Activated CD4-positive, alpha-beta T cell treated with anti-CD3 and anti-CD28 coated beads, Interleukin-2, Interleukin-4, amounts not matched to agents 100 ng/mL and 50 ng/mL, durations not matched to agents 16 hours and 8 hours (primary cell): ENCODE measurements at places on chromosomes 16 and 17.

DNA sequence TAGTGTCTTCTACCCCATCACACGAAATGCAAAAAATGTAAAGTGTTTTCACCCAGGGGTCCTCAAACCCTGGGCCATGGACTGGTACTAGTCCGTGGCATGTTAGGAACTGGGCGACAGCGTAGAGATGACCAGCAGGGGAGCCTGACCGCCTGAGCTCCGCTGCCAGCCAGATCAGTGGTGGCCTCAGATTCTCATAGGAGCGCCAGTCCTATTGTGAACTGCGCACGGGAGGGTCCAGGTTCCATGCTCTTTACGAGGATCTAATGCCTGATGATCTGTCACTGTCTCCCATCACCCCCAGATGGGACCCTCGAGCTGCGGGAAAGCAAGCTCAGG, 4.5 kb downstream of the SCARF1 start:
- no peak for DNase-seq

GRCh38 chr17:62929320-62929719, 36.7 kb upstream of the TANC2 start:
- no peak for DNase-seq

- peak; percentile 92 for DNase-seq
These were observed 24.7 kb downstream of the IL21R start for GRCh38 chr16:27426423-27427408.

- DNase-seq, result no peak
These were observed 19.0 kb downstream of the ABCC12 start for GRCh38 chr16:48136547-48137360.

DNA sequence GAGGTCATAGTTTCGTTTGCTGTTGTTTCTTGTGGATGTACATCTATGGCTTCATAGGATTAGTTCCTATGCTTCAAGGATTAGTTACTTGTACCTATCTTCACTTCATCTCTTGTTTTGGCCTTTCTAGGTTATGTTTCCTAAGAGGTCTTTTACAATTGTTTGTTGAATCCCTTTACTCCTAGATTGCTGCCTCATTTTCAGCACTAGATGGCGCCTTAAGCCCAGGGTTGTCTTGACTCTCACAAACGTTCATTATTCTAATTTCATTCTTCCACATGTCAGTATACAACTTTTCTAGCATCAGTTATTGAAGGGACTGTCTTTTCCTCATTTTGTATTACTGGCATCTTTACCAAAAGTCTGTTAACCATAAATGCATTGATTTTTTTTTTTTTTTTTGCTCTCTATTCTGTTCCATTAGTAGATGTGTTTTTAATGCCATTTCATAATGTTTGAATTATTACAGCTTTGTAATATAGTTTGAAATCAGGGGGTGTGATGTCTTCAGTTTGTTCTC, 45.0 kb upstream of the NACA2 start:
- DNase-seq, result peak; percentile 70

GRCh38 chr17:28968231-28968913, 17.1 kb upstream of the PHF12 start:
- no peak for DNase-seq

GRCh38 chr17:55549140-55549539, 37.9 kb upstream of the SMIM36 start:
- DNase-seq, result peak; percentile 29

- DNase-seq, result no peak
These were observed 15.9 kb downstream of the CMTM3 start for GRCh38 chr16:66620429-66620795.

GRCh38 chr17:27593232-27593856, 37.6 kb upstream of the LGALS9 start:
- no peak for DNase-seq

- no peak for DNase-seq
These were observed 87.9 kb downstream of the MSI2 start for GRCh38 chr17:57344261-57344660.

DNA sequence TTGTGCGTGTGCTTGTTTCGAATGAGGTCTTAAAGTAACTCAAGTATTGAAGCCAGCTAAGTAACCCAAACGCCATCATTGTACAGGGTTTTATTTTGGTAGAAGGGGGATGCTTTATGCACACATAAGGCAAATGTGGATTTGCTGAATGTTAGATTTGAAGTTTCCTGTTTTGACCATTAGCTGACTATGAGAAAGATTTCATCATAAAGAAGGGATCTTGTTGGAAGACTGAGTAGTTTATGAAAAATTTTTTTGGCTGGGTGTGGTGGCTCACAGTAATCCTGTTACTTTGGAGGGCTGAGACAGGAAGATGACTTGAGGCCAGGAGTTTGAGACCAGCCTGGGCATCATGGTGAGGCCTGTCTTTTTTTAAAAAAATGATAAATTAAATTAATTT, 10.0 kb upstream of the ZFP3 start:
- DNase-seq, result no peak

- no peak for DNase-seq
These were observed 25.0 kb downstream of the MPRIP start for GRCh38 chr17:17067257-17067656.

- no peak for DNase-seq
These were observed at the start of gene KREMEN2 for GRCh38 chr16:2963723-2964474. Gene KREMEN2, plus strand, starts transcription at chr16:2964275. Its CDS starts 246 bp downstream, at chr16:2964521.

- DNase-seq, result peak; percentile 55
These were observed 3.1 kb downstream of the CDC6 start for GRCh38 chr17:40290629-40291280.

DNA sequence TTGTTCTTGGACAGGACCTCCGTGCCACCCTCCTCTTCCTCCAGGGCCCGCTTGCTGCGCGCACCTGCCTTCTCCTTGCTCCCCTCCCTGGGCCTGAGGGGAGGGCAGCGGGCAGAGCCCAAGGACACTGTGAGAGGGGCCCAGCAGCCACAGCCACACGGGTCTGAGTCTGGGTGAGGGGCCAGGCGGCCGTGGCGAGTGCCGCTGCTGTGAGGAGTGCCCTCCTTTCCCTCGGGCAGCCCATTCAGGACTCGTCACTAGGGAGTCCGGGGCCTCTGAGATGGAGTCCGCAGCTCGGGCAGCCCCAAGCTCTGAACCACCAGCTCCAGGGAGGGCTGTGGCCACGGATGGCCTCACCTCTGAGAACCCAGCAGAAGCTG, 5.6 kb downstream of the DUS1L start:
- DNase-seq, result no peak

GRCh38 chr17:66038125-66038524, 153.8 kb downstream of the CEP112 start:
- no peak for DNase-seq

GRCh38 chr16:67327743-67328142, 1.1 kb downstream of the LRRC36 start:
- no peak for DNase-seq

- no peak for DNase-seq
These were observed 63.3 kb upstream of the HLF start for GRCh38 chr17:55201308-55201932.
